ENCODE measurements at places on chromosomes 2 and 18. TPM values are rescaled to one million over a fixed set of nuclear protein-coding genes. Genes with fewer than 3 reads are reported as not detected.

LCT gene
- total RNA-seq: not detected

C2orf15 gene
- total RNA-seq: 0.39 TPM

SEC11C gene
- total RNA-seq: 53.1 TPM

CPO gene
- total RNA-seq: not detected

MROH2A gene
- not detected for total RNA-seq

CIB4 gene
- not detected for total RNA-seq

PSMD1 gene
- 109 TPM for total RNA-seq

ANKRD30B gene
- total RNA-seq: 0.57 TPM

NPAS2 gene
- total RNA-seq: 3.6 TPM

IMPACT gene
- 16.5 TPM for total RNA-seq

C2orf66 gene
- not detected for total RNA-seq

BZW1 gene
- 553 TPM for total RNA-seq

CAB39 gene
- 80.0 TPM for total RNA-seq
